Stimulated activated naive CD4-positive, alpha-beta T cell treated with Interleukin-2 at 50 U/mL for 16 hours (primary cell): ENCODE measurements at places on chromosomes 12 and 14.

DNA sequence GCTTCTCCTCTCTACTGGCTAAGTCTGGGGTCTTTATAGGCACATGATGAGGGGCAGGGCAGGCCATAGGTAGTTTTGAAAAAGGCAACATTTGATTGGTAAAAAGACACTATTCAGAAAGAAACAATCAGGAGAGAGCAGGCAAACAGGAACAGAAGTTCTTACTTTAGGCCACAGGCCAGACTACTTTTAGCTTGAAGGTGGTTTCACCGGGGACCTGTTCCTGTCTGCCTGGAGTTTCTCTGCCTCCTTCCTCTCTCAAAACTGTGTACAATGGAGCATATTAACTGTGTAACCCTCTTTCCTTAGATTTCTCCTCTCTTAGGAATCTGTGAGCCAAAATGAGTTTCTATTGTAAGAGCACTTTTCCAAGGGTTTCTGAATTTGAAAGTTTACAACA is 167.9 kb upstream of the AVPR1A start:
- DNase-seq = no peak

- no peak for DNase-seq
These were observed 9.1 kb downstream of the B4GALNT3 start for GRCh38 chr12:468671-469389.

DNA sequence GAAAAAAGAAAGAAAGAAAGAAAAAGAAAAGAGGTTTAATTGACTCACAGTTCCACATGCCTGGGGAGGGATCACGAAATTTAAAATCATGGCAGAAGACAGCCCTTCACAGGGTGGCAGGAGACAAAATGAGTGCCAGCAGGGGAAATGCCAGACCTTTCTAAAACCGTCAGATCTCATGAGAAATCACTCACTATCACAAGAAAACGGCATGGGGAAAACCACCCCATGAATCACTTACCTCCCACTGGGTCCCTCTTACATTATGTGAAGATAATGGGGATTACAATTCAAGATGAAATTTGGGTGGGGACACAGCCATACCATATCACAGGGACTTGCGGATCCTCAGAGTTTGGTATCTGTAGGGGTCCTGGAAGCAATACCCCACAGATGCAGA is 16.3 kb upstream of the EGLN3 start:
- no peak for DNase-seq

- no peak for DNase-seq
These were observed 5.5 kb upstream of the RNASE10 start for GRCh38 chr14:20499881-20500280.

DNA sequence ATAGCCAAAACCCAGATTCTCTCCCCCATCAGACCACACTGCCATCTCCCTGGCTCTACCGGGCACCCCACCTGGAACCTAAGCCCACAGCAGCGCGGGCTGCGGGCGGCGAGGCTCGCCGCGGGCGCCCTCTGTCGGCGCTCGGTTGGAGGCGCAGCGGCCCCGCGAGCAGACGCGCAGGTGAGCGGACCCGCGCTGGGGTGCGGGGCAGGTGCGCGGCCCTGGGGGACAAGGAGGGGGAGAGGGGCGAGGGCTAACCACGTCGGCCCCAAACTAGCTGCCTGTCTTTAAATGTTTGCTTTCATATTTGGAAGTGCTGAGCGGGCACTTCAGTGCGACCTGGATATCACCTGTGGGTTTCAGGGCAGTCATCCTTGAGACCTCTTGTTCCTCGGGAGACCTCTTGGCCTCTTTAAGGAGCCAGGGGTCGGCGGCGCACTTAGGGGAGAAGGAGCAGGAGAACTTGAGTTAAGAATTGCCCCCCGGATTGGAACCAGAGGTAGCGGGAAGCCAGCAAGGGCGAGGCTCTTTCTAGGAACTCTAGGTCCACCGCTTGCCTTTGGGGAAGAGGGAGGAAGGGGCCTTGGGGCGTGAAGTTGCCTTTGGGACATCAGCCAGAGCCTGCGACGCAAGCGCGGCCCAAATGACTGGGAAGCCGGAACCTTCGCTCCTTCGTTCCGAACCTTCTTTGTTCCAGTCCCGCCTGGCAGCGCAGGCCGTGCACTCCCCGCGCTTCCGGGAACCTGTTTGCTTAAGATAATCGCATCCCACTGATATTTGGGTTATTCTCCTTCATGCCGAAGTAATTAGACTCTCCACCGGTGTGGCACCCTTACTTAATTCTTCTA is 78.7 kb downstream of the NEDD1 start:
- DNase-seq = peak; percentile 1

DNA sequence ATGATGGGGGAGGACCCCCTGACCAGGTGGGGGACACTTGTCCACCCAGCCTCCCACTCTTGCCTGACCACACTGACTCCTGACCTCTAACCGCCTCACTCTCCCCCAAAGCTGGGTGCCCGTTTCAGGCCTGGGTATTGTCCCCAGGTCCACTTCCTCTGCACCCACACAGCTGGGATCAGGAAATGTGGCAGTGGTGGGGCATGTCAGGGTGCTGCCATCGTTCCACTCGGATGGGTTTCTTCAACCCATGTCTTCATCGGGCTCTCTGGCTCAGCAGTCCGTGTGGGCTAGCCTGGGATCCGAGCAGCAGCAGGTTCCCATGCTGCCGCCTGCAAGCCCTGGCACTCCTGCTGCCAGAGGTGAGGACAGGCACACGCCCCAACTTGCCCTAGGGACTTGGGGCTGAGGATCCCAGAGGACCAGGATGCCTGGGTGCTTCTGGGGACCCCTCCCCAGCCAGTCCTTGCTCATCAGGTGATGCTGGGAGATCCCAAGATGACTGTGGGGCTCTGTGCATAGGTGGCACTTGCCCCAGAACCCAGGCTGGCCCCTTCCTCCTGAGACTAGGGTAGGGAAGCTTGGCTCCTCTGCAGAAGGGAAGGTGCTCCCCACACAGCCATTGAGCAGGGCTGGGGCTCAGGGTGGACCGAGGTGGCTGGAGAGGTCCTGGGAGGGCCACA is 2.9 kb upstream of the CLBA1 start:
- no peak for DNase-seq

GRCh38 chr14:85191986-85192385 is 338.0 kb upstream of the FLRT2 start:
- no peak for DNase-seq

- no peak for DNase-seq
These were observed 63.1 kb downstream of the DIP2B start for GRCh38 chr12:50567926-50568325.

DNA sequence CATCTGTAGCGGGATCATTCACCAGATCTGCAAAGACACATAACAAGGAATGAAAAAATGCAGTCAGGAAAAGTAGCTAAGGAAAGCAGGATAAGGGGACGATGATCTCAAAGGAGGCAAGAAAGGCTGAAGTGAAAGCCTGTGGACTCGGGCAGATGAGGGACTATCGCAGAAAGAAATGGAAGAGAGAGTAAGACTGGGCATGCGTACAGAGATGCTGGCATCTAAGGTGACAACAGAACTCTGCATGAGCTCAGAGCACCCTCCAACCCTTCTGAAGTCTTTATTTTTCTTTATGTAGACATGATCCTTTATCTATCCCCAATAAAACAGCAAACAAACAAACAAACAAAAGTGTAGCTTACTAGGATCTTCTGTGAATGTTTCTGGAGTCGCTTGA is 7.2 kb downstream of the MFAP5 start:
- DNase-seq = no peak

GRCh38 chr14:69259527-69260189 is at the start of gene GALNT16:
GALNT16 (plus strand) TSS chr14:69260158; CDS start chr14:69260291, 133 bp downstream.
- DNase-seq = no peak

GRCh38 chr14:87158283-87158682 is 834.7 kb downstream of the GALC start:
- DNase-seq = no peak

GRCh38 chr12:78086553-78087362 is 256.1 kb downstream of the NAV3 start:
- no peak for DNase-seq

DNA sequence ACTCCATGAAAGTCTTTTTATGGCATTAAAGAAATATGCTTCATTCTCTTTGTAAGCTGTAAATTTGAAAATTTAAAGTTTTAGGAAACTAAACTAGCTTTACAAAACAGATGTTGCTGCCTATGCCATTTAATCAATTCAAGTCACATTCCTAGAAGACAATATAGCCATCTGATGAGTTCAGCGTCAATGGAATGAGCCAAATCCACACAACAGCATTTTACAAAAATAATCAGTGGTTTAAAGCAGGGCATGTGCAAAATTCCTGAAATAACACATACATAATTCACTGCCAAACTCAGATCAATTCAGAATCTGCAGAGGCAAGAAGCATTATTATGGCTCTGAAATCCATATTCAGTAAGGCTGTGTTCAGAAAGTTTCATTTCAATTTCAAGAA is 75.6 kb downstream of the MED13L start:
- DNase-seq = no peak

GRCh38 chr12:76312315-76312714 is 35.9 kb downstream of the BBS10 start:
- no peak for DNase-seq

GRCh38 chr12:7058163-7058845 is 2.2 kb upstream of the C1S start:
- DNase-seq = no peak

GRCh38 chr12:105754313-105754712 is 384.4 kb downstream of the NUAK1 start:
- no peak for DNase-seq

- DNase-seq = no peak
These were observed 4.3 kb upstream of the GPR132 start for GRCh38 chr14:105069522-105069870.

GRCh38 chr12:26828280-26829073 is 4.5 kb downstream of the ITPR2 start:
- DNase-seq = no peak

DNA sequence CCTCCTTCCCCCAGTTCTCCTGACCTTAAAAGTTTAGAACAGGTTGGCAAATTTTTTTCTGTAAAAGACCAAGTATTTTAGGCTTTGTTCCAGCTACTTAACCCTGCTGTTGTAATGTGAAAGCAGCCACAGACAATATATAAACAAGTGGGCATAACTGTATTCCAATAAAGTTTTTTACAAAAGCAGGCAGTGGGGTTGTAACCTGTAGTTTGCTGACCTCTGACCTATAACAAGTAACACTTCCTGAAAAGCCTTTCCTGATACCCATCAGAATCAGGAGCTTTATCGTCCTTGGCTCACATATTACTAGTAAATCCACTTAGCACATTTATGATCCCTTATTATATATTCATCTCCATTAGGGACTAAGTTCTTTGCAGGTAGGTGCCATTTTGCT is 13.1 kb upstream of the SMARCC2 start:
- DNase-seq = no peak

GRCh38 chr12:69661386-69661785 is 37.7 kb downstream of the BEST3 start:
- no peak for DNase-seq

DNA sequence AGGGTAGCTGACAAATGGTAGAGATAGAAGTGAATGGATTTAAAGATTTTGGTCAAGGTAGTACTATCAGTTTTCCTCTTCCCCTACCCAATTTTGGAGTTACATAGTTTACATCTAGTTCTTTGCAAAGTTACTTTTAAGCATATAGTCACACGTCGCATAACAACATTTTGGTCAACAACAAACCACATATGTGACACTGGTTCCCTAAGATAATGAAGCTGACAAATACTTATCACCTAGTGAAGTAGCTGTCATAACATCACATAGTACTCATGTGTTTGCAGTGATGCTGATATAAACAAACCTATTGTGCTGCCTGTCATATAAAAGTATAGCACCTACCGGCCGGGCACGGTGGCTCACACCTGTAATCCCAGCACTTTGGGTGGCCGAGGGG is 45.4 kb downstream of the YAF2 start:
- no peak for DNase-seq

DNA sequence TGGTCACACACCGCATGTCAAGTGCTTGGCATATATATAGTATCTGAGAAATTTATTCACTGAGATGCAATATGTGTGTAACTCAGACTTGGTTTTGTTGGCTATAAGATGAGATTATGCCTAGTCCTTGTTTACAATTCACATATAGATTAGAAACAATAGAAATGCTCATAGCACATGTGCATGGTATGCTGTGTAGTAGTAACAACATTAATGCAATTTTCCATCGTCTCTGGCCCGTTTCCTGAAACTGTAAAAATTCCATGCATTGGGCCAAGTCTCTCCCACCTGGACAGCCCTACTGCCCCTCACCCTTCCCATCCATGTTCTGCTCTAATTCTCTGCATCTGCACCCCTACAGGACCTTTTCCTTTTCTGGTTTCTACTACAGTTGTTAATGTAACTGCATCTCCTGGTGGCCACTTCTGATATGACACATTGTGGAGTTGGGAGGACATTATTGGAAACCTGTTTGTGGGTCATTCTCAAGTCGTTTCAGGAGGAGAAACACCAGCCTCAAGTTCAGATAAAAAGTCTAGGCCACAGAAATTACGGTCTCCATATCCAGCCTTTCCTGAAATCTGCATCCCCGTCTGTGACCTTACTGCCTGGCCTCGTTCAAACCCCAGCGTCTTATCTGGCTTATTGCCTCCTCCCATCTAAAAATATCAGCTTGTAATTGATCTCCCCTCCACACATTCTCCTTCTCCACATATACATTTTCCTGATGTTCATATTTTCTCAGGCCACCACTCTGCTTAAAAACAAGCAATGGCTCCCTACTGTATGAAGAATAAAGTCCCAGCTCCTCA is 37.5 kb downstream of the EMP1 start:
- DNase-seq = peak; percentile 4

- no peak for DNase-seq
These were observed 7.6 kb upstream of the ACADS start for GRCh38 chr12:120718055-120718454.
